ENCODE measurements at places on chromosomes 11 and 22.

- DNase-seq, result peak; percentile 22
Observed at GRCh38 chr22:43852573-43853327, 9.6 kb downstream of the SULT4A1 start.

DNA sequence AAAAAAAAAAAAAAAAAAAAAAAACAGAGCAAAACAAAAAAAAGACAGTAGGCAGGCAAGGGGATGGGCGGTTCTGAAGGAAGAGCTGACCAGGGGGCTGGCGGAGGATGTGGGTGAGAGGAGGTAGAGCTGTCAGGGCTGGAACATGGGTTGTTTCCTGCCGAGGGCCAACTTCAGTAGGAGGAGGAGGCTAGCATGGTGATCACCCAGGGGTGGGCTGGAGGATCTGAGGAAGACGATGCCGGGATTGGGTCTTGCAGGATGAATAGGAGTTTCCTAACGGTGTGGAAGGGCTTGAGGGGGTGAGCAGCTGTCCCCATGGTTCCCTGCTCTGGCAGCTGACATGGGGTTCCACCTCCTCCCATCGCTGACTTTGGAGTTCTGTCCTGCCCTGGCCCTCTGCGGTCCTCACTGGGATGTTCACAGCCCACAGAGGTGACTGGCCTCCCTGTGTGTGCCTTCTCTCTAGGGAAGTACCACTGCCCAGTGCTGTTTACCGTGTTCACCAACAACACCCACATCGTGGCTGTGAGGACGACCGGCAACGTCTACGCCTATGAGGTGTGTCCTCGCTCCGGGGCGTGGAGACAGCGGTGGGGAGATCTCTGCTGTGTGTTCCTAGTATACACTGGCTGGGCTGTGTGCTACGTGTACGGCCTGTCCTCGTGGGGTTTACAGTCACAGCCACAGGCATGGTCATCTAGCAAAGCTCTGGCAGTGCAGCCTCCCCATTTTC, 15.2 kb downstream of the PPIL2 start:
- no peak for DNase-seq

- DNase-seq, result no peak
Observed at GRCh38 chr22:50670914-50671538, 1.6 kb upstream of the SHANK3 start.

GRCh38 chr11:18676803-18677202, 21.8 kb upstream of the TMEM86A start:
- no peak for DNase-seq

GRCh38 chr22:31097941-31098631, 9.3 kb downstream of the SELENOM start:
- DNase-seq, result no peak

- no peak for DNase-seq
Observed at GRCh38 chr22:30306627-30307011, 17.3 kb upstream of the CASTOR1 start.

GRCh38 chr11:120316880-120317688, 8.0 kb upstream of the TLCD5 start:
- peak; percentile 19 for DNase-seq

GRCh38 chr11:128831174-128832120, 35.6 kb downstream of the KCNJ1 start:
- peak; percentile 75 for DNase-seq

DNA sequence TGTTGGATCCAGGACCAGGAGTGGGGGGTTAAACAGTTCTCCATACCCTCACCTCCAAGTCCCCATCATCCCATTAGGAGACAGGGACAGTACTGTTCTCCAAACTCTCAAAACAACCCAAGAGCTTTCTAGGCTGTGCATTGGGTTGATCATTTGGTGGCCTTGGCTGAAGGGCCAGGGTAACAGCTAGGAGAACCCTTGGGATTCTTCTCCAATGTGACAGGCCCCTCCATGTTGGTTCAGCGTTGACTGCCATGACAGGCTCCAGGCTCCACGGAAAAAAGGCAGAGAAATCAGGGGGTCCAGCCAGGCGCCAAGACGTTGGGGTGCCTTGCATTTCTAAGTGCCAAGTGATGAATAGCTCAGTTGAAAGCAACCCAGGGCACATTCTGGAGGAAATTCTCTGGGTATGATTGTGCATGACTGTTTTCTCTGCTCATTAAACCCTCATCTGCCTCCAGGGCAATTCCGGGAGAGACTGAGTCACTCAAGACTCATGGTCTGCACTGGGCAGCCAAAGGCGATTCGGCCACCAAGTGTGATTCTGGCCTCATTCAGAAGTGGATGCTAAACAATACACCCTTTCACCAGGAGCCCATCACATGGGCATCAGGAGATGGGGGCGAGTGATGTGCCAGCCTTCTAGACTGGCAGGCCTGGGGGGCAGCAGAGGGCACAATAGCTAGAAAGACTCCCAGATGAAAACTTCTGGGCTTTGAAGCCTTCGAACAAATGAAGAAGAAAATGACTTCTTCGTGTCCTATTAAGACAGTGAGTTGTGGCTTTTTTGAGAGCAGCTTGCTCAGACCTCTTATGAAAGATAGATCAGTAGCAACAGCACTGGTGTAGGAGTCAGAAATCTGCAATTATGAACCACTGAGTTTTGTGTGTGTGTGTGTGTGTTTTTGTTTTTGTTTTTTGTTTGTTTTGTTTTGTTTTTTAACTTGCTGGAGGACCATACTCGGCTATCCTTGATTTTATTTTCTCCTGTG, 27.7 kb downstream of the CD44 start:
- DNase-seq, result peak; percentile 90

DNA sequence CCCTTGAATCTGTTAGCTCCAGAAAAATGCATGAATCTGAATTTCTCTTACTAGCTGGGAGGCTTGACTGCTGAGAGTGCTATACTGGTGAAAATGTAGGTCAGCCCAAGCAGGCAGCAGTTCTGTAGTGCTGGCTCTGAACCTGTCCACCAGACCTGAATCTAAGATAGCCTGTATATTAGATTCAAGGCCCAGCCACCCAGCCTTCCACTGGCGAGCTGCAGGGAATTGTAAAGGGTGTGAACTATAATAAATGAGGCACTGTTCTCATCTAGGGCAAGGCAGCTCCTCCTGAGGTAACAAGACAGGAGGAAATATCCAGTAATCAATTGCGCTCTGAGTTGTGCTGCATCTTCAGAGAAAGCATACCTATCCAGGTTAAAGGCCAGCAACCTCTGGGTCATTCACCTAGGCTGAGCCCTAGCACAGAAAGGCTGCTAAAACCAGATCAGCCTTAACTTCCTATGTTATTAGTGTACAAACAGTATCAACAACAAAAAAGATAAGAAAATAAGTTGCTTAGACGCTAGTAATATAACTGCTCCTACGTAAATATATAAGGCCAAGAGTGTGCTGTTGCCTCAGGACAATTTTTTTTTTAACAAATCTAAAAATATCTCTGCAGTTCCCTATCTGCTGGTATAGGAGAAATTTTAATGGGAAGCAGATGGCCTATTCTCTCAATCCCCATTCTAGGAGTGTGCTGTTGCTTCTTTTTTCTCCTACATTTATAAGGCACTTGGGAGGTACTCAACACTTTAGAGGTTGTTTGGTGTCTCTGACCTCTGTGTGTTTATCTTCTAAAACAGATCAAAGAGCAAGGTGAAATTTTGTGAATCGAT, 63.0 kb downstream of the RELT start:
- DNase-seq, result no peak

GRCh38 chr22:38213319-38213989, 11.7 kb downstream of the MAFF start:
- no peak for DNase-seq

DNA sequence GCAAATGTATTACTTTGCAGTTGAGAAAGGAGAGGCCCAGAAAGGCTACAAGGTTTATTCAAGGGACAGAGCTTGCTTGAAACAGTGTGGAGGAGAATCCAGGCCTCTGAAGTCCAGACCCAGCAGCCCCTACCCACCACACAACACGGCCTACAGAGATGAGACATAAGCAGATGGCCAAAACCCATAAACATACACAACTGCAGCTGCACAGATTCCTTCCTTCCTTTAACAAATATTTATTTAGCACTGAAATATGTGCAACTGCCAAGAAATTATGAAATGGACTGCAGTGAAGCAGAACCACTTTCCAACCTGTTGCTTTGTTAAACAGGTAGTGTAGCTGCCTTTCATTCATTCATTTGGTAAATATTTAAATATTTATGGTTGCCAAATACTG, 122.3 kb downstream of the SPATA19 start:
- DNase-seq, result no peak

DNA sequence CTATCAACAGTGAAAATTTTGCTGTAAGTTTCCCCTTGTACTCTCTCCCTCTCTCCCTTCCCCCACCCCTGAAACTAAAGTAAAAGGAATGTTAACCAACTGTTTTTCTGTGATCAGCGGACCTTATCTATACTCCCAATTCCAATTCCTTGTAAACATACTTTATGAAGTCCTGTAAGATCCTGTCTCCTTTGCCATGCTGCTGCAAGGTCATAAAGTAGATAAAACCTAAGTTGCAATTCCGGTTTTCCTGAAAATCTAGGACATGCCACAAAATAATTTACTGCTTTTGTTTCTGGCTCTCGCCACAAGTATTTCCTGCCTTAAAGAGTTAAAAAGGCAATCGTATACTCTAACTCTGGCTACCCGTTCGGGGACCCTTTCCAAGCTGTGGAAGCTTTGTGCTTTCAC, 1469.0 kb downstream of the LRRC4C start:
- DNase-seq, result no peak

- DNase-seq, result no peak
Observed at GRCh38 chr22:47842119-47842518, 1079.7 kb downstream of the TBC1D22A start.

GRCh38 chr11:33549483-33549882, 151.1 kb downstream of the C11orf91 start:
- no peak for DNase-seq

- DNase-seq, result no peak
Observed at GRCh38 chr22:43313244-43313889, 29.8 kb downstream of the SCUBE1 start.

DNA sequence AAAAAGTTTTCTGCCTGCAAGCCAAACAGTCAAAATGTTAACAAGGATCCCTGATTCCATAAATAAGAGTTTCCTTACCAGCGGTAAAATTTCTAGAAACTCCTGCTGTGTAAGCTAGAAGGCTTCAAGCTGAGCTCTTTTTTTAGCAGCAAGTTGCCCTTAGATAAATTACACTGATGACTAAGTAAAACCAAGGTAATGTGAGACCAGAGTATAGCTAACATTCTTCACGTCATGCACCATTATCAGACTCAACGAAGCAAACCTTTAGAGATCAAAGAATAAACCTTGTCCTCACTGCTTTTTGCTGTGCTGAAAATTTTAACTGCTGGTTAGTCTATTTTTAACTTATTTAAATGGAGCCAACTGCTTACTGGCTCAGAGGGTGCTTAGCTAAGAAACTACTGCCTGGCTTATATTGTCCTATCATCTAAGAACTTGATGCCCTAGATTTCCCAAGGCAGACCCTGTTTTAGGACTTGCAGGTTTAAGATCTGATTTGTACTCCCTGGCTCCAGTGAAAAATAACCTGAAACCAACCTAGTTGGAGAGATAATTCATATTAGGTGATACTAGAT, 900.7 kb downstream of the JRKL start:
- DNase-seq, result no peak

DNA sequence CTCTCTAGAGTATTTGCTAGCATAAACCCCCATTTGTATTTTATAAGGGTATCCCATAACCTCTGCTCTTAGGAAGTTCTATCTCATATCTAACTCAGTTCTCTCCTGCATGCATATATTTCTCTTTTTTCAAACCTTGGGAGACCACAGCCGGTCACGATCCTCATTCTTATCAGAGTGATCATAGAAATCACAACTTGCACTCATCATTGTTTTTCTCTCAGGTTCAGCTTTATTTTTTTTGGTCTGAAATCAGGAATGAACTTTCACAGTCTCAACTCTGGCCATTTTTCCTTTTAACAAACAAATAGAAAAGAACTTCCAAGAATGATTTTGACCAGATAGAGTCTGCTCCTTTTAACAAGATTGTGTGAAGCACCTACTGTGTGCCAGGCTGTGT, 98.6 kb upstream of the BLID start:
- DNase-seq, result no peak

DNA sequence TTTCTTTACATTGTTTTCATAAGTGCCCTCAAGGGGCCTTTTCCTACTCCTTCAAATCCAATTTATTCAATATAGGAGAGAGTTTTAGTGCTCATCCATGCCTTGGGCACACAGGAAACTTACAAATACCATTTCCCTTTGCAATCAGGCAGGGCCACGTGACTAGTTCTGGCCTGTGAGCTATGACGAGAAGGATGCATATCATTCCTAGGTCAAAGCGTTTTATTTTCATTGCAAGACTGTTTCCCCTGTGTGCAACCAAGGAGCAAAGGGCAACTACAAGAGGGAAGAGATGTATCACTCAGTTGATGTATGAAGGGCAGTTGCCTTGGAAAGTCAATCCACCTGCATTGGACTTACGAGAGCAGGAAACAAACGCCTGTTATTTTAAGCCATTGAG, 1.9 kb upstream of the TRAF6 start:
- DNase-seq, result no peak

- DNase-seq, result peak; percentile 89
Observed at GRCh38 chr11:121741761-121742361, 289.1 kb upstream of the SORL1-AS1 start.

DNA sequence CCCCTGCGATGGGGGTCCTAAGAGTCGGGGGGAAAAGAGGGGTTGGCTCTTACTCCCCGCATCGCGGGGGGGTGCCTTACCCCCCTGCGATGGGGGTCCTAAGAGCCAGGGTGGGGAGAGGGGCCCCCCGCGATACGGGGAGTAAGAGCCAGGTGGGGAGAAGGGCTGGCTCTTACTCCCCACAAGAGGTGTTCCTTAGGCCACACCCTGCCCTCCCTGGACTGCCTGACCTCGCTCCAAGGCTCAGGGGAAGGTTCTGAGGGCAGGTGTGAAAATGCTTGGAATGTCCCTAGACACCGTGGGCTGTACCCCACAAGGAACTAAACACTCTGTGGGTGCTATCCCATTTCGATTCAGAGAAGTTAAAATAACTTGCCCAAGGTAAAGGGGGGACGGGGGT, 7.8 kb downstream of the UNC93B1 start:
- DNase-seq, result no peak

GRCh38 chr22:22705328-22706100, 61.1 kb downstream of the GGTLC2 start:
- no peak for DNase-seq

DNA sequence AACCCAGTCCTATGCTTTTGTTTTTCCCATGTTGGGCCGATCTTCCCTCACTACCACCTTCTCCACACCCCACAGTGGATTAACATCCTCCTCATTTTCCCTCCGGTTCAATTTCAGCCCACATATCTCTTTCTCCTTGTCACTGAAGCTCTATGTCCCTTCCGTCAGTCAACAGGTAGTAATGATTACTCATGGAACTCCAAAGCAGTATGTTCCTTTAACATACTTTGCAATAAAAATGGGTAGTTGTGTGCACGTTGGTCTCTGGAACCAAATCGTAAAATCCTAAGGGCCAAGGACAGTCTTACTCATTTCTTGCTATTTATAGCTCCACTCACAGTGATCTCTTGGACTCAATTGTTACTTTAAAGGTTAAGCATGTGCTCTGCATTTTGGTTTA, 20.2 kb downstream of the AMOTL1 start:
- no peak for DNase-seq

GRCh38 chr11:94513091-94513490, 830 bp downstream of the C11orf97 start:
- DNase-seq, result no peak
